NCI-H2029 treated with DMSO at 0.1 percent for 48 hours (cell line): ENCODE measurements at places on chromosomes 1 and 21.
A peak's percentile ranks its signal among the peaks of the same experiment; 100 is the strongest.

DNA sequence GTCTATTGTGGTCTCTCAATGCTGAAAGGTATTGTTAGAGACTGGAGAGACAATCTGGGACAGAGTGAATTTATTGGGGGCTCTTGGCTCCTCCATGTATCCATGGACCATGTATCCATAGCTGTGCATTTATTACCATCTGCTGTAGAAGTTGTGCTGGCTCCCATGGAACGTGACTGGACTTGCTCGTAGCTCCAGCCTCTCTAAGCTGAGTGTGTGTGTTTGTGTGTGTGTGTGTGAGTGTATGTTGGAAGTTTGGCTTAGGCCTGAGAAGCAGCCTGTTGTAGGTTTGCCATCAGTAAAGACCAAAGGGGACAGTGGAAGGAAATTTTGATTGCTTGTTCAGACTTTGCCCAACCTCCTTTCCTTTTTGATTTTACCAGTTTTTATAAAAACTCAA lies 105.7 kb upstream of the USP24 start:
- DNase-seq = no peak

GRCh38 chr1:29639156-29639736 lies 402.9 kb downstream of the PTPRU start:
- no peak for DNase-seq

DNA sequence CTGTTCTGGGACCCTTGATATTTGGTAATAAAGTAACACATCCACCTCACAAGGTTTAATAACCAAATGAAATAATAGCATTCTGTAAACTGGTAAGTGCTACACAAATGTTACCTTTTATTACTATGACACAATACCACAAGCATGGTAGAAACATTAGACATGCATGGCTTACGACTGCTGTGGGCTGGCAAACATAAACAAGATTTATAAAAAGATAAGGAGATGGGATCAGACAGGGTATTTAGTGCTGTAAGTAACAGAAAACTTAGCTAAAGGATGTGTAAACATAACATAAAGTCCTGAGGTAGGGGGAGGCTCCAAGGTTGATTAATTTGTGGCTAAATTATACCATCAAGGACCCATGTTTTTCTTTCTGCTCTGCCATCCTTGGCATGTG lies 212.6 kb downstream of the BARHL2 start:
- DNase-seq = no peak

DNA sequence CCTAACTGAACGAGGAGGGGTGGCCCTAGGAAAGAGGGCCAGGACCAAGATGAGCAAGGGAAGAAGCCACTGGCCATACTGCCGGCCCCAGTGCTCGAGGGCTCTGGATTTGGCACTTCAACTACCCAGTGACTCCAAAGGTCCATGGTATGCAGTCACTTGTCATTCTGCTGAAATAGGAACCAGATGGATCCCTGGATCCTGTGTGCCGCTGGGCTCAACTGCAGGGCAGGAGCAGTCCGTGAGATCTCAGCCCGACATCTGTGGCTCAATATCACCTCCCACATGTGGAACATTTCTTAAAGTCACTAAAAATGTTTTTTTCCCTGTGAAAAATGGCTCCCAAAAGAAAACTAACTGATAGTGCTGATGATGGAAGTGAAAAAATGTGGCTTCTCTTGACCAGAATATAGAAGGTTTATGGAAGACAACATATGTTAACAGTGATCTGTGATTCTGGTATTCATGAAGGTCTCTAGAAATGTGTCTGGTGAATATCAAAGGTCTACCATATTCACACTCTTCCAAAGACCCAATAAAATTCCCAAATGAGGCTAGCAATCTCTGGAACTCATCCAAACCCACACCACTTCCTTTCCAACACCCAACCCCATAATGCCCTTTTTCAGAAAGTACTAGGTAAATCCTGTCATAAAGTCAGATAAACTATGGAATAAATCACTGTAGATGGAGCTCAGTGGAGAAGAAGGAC lies 24.1 kb downstream of the PAFAH2 start:
- DNase-seq = no peak

GRCh38 chr1:237759377-237759776 lies 131.3 kb downstream of the ZP4 start:
- DNase-seq = no peak

GRCh38 chr1:167676205-167676915 lies 45.4 kb upstream of the MPZL1 start:
- DNase-seq = peak; percentile 49

DNA sequence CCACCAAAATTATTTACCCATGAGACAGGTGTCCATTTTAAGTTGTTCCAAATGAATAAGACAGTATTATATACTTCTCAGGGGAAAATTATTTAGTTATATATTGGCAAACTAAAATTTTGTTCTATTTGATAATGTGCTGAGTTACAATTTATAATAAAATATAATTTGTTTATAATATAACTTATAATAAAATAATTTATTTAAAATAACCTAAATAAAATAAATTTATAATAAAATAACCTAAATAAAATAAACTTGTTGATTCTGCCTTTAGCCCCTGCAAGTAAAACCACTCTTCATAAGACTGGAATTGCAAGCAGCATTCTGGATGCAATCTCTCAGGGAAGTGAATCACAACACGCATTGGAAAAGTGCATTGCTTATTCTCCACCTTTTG lies 69.6 kb downstream of the RAVER2 start:
- no peak for DNase-seq

- peak; percentile 48 for DNase-seq
These were observed 63.5 kb upstream of the NFASC start for GRCh38 chr1:204806943-204807687.

DNA sequence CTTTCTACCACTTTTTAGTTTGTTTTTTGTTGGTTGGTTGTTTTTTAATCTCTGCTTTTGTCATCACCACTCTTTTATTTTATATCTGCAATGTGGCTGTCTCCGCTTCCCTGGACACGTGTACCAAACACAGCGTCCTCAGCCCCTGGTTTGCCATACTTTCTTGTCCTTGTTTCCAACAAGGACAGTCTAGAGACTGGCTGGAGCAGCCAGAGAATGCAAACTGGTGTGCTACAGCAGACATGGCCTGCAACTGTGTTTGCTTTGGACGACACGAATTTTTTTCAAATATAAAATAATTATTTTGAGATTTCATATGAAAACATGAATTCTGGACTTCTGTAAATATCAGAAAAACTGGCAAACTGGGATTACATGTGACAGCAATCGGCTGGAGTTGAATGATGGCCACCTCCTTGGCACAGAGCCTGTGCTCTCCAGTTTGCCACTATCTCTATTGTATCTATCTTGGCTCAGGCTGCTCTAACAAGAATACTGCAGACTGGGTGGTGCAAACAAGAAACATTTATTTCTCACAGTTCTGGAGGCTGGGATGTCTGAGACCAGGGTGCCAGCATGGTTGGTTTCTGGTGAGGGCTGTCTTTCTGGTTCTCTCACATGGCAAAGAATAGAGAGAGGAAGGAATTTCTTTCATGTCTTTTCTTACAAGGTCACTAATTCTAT lies 34.6 kb upstream of the POU2F1 start:
- no peak for DNase-seq

DNA sequence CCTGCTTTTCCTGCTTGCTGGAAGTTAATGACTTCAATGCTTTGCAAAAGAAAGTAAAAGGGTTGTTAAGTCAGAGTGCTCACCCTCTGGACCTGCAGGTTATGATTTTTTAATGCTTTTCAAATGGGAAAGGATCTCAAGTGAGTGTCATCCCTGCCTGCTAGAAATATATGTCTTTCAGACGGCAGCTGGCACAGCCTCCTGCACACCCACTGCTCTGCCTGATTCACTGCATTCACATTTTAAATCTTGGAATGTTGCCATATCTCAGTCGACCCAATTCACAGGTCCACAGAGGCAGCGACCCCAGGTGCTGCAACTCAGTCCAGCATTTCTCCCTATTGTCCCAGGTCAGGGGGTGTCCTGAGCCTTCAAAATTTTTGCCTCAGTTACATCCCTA lies 10.7 kb downstream of the DUSP23 start:
- no peak for DNase-seq

DNA sequence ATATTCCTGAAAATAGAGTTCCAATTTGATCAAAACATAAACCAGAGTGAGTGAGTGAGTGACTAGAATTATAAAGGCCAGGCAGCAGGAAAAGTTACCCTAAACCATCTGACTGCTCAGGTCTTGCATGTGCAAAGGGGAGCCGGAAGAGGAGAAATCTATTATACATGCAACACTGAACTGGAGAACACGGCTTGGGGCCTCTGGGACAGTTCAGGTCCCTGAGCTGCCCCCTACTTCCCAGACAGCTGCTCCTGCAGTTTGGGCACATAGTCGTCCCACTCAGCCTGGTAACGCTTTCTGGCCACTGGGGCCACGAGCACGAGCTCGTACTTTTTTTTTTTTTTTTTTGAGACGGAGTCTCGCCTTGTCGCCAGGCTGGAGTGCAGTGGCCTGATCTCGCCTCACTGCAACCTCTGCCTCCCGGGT lies 40.1 kb downstream of the PTPRC start:
- DNase-seq = no peak

GRCh38 chr1:108152782-108153222 lies 47.3 kb downstream of the SLC25A24 start:
- DNase-seq = no peak

- DNase-seq = no peak
These were observed 154.0 kb upstream of the C1orf87 start for GRCh38 chr1:60227601-60228000.

DNA sequence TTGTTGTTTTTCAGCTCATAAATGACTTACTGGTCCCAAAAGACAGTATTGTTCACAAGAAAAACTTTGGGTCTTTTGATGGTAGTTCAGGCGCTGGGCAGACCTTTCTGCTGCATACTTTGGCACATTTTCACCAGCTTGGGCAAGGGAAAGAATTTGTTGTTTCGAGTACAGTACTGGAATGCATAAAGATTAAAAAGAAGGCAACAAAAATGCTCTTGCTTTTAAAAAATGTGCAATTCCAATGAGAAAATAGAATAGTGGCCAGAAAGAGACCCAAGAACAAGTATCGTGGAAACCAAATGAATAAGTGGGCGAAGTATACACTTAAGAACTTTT lies 56.0 kb downstream of the CLIC6 start:
- DNase-seq = no peak

DNA sequence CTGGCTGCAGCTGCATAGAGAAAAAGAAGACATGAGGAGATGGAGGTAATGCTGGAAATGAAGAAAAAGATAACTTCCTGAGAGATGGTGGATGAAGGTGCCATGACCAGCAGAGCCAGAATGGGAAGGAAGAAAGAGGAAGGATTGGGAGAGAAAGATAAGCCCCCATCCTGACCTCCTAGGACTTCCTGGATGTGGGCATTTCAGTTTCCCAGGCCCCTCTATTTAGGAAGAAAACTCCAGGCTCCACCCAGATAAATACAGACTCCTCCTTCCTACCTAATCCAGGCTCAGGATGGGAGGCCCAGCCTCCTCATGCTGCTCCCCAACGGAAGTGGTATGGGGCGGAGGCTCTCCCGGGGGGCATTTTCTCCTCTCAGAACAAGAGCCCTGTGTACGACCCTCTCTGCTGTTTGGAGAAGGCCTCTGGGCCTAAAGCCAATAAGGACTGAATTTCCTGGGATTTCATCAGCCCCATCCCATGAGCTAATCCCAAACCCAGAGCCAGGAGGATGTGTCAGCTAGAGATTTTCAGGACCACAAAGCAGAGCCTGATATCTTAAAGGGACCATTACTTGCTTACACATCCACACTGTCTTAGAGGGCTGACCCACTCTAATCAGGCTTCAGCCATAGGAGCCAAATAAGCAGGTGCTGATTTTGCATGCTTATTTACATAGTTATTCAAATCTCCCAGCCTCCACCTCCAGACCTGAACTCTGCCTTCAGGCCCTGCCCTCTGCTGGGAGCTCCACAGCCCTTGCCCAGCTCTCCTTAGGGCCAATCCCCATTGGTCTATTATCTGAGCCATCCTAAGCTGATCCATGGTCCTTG lies 5.1 kb upstream of the ARHGEF2 start:
- peak; percentile 58 for DNase-seq

- peak; percentile 60 for DNase-seq
These were observed 30.9 kb upstream of the TAL1 start for GRCh38 chr1:47262787-47263413.

DNA sequence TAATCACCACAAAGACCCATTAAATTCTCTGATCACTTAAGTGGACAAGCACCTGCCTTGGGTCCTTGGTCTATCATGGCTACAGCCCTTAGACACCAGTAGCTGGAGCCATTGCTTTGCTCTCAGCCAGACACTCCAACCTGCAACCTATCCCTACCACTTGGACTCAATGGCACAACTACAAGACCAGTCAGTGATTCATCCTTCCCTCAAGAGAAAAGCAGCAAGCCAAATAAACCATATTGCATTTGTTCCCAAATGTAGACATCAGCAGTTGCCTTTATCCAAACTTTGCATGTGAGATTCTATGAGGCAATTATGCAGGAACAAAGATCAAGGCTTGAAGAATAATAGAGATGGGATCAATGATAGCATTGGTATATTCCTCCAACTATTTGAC lies 263.4 kb downstream of the HHIPL2 start:
- DNase-seq = no peak

GRCh38 chr1:200207711-200208126 lies 180.2 kb downstream of the NR5A2 start:
- no peak for DNase-seq

DNA sequence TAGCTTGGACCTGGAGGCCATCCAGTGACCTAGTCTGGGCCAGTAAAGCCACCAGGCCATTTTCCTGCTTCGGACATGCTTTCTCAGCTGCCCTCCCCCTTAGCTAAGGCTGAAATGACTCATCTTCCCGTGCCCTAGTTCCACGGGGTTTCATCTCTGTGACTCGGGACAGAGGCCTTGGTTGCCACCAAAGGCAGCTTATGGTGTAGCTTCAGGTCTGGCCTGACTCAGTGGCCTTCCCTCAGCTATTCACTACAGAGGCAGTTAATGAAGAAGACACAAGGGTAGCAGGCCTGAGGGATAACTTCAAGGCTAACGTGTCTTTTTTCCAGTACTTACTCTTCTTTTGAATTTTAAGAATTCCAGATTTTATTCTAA lies 82.4 kb downstream of the PBX1 start:
- DNase-seq = no peak

DNA sequence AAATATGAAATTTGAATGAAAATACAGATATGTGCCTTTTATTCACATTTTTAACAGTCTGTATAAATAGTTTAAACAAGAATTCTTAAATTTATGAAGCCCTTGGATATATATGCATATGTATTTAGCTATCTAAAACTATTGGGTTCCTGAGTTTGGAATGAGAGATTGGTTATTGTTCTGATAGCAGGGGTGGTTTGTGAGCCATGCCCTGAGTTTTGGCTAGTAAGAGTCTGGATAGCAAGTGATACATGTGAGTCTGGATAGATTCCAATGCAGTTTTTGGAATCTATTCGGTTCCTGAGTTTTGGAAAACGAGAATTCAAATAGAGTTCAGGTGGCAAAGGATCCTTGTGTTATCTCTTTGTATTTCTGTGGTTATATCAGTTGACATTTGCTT lies 2.8 kb downstream of the MAN1A2 start:
- no peak for DNase-seq
